ENCODE measurements at places on chromosomes 3 and 15. TPM values are rescaled to one million over a fixed set of nuclear protein-coding genes. Genes with fewer than 3 reads are reported as not detected.

DNA sequence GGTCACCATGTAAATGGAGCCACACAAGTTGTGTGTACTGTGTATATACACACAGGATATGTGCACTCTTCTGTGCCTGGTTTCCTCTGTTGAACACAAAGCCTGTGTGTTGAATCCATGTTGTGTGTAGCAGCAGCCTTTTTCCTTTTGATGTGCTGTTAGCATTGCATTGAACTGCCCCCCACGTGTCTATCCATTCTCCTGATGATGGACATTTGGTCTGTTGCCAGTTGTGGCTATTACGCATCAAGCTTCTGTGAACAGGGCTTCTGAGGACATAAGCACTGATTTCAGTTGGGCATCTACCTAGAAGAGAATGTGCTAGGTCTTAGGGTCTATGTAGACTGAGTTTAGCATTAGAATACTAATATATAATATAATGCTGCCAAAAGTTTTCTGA is 77.4 kb downstream of the LSM3 start:
- H3K27ac ChIP-seq, result no peak overlapping the region
- no peak for DNase-seq
- H3K27me3 ChIP-seq, result no peaks in the 10 kb centered on the region

GRCh38 chr3:141259821-141260629 is 28.4 kb downstream of the PXYLP1 start:
- no peak for DNase-seq
- H3K36me3 ChIP-seq, result no peaks in the 10 kb centered on the region
- peaks cover 14% of the 10 kb centered on the region for H3K4me1 ChIP-seq
- H3K27ac ChIP-seq, result no peak overlapping the region
- no peaks in the 10 kb centered on the region for H3K27me3 ChIP-seq

- no peaks in the 10 kb centered on the region for H3K4me1 ChIP-seq
- no peaks in the 10 kb centered on the region for H3K36me3 ChIP-seq
- no peak for DNase-seq
- no peak overlapping the region for H3K4me3 ChIP-seq
Observed at GRCh38 chr3:8851703-8852102, 82.3 kb upstream of the OXTR start.

DNA sequence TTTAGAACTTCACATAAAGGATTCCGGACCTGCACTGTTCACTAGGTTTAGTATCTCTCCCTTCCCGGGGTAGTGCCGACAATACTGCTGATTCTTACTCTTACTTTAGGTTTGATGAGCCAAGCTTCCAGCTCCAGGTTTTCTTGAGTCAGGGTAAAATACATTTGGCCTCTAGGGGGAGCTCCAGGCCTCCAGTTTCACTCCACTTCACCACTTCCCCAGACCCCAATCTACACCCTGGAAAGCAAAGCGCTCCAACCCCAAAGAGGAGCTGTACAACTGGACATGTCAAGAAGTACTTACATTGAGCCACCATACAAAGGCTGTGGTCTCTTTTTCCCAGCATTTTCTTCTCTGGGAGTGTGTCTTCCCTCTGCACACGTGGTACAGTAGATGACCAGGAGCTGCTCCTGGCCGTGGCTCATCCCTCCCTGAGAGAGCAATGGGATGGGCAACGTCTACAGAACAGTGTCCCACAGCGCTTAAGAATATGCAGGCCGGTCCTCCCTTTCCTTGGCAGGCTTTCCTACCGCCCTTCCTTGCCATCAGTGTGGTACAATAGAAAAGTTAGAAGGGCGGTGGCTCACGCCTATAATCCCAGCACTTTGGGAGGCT is 93.9 kb upstream of the CCDC80 start:
- no peaks in the 10 kb centered on the region for H3K36me3 ChIP-seq
- no peak overlapping the region for H3K4me3 ChIP-seq
- peak; percentile 57 for DNase-seq
- no peaks in the 10 kb centered on the region for H3K27me3 ChIP-seq
- H3K27ac ChIP-seq, result no peak overlapping the region

GRCh38 chr3:2476996-2477395 is 378.3 kb downstream of the CNTN4 start:
- no peak overlapping the region for H3K27ac ChIP-seq
- no peak for DNase-seq
- no peak overlapping the region for H3K4me3 ChIP-seq
- no peaks in the 10 kb centered on the region for H3K36me3 ChIP-seq
- no peaks in the 10 kb centered on the region for H3K27me3 ChIP-seq

Gene AP2M1
- 270 TPM for total RNA-seq

DNA sequence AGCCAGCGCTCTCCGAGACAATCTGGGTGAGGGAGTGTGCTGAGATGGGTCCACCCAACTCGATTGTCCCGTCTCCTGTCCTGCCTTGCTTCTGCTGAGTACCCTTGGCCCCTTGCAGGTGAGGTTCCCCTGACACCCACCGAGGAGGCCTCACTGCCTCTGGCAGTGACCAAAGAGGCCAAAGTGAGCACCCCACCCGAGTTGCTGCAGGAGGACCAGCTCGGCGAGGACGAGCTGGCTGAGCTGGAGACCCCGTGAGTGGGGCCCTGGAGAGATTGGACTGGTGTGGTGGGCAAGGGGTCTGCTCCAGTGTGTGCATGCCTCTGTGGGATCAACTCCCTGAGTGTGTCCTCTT is 23.6 kb downstream of the NBEAL2 start:
- H3K4me1 ChIP-seq, result peaks cover 5% of the 10 kb centered on the region
- DNase-seq, result no peak
- no peaks in the 10 kb centered on the region for H3K27me3 ChIP-seq
- H3K36me3 ChIP-seq, result peaks cover 66% of the 10 kb centered on the region
- no peak overlapping the region for H3K4me3 ChIP-seq
- no peak overlapping the region for H3K27ac ChIP-seq

Gene MESP2
- total RNA-seq, result not detected

DNA sequence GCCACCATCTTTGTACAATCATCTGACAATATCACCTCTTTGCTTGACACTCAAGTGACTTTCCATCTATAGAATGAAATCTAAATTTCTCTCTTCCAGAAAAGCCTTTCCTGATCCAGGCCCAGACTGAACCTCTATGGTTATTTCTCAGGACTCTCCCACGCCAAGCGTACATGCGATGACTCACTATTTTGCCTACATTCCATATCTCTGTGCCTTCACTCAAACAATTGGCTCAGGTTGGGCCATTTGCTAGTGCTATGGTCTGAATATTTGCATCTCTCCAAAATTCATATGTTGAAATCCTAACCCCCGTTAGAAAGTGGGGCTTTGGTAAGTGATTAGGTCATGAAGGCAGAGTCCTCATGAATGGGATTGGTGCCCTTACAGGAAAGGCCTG is 43.9 kb downstream of the ST3GAL6 start:
- H3K4me1 ChIP-seq, result no peaks in the 10 kb centered on the region
- no peak for DNase-seq
- H3K27me3 ChIP-seq, result no peaks in the 10 kb centered on the region
- H3K36me3 ChIP-seq, result no peaks in the 10 kb centered on the region
- H3K4me3 ChIP-seq, result no peak overlapping the region

- no peaks in the 10 kb centered on the region for H3K27me3 ChIP-seq
- H3K4me3 ChIP-seq, result no peak overlapping the region
- H3K36me3 ChIP-seq, result no peaks in the 10 kb centered on the region
Observed at GRCh38 chr3:126477061-126477380, 1.3 kb upstream of the ZXDC start.

DNA sequence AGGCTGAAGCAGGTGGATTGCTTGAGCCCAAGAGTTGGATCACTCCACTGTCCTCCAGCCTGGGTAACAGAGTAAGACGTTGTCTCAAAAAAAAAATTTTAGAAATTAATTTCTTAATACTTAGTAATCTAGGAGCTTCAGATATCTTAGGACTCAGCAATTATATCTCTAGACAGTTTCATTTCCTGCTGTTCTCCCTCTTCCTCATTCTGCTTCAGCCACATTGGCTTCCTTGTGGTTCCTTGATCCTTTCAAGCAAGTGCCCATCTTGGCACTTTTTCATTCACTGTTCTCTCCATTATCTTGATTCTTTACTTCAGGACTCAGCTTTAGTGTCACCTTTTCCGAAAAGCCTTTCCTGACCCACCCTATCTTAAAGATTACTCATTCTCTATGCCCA is 22.5 kb downstream of the TMEM202 start:
- H3K27ac ChIP-seq, result no peak overlapping the region
- no peak for DNase-seq
- H3K36me3 ChIP-seq, result no peaks in the 10 kb centered on the region
- no peaks in the 10 kb centered on the region for H3K27me3 ChIP-seq

DNA sequence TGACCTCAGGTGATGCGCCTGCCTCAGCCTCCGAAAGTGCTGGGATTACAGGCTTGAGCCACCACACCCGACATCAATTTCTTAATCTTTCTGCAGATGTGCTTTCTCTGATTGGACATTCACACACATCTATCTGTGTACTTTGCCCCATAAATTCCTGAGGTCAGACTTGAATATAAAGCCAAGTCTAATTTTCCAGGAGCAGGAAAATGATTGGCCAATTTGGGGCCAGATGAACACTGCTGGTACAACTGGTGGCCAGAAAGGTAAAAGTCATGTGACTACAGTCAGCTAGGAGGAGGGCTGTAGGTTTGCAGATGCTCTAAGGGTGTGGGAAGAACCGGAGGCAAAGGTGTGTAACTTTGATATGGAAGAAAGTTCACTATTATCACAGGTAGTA is 3.2 kb upstream of the RAD51 start:
- H3K4me3 ChIP-seq, result no peak overlapping the region
- no peak overlapping the region for H3K27ac ChIP-seq
- no peak for DNase-seq
- no peaks in the 10 kb centered on the region for H3K27me3 ChIP-seq

Gene CYP19A1
- total RNA-seq, result not detected

Gene RASL12
- not detected for total RNA-seq

DNA sequence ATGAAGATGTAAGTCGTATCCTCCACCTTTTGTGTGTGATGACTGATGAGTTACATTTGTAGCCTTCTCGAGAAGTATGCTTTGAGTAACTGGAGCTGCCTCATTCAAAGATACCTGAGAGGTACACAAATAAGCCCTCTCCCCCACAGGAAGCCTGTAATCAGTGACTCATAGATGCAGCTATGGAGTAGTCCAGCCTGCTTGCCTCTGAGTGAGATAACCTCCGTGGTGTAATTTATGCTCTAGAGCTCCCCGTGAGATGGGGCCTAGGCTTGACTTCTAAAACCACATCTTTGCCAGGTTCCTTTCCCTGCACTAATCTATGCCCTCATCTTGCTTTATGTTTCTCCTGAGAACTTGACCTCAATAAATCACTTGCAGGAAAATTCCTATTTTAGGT is 291.7 kb downstream of the SUCLG2 start:
- no peak for DNase-seq
- H3K4me1 ChIP-seq, result no peaks in the 10 kb centered on the region
- no peak overlapping the region for H3K4me3 ChIP-seq
- no peaks in the 10 kb centered on the region for H3K36me3 ChIP-seq
- no peaks in the 10 kb centered on the region for H3K27me3 ChIP-seq
- H3K27ac ChIP-seq, result no peak overlapping the region

- H3K36me3 ChIP-seq, result no peaks in the 10 kb centered on the region
- H3K27ac ChIP-seq, result no peak overlapping the region
- no peaks in the 10 kb centered on the region for H3K27me3 ChIP-seq
- peaks cover 8% of the 10 kb centered on the region for H3K4me1 ChIP-seq
Observed at GRCh38 chr15:52523192-52523591, 5.5 kb downstream of the MYO5A start.

GRCh38 chr15:96807361-96807760 is 476.9 kb downstream of the NR2F2 start:
- H3K4me1 ChIP-seq, result no peaks in the 10 kb centered on the region
- no peak overlapping the region for H3K4me3 ChIP-seq
- no peak overlapping the region for H3K27ac ChIP-seq
- H3K36me3 ChIP-seq, result no peaks in the 10 kb centered on the region
